ENCODE measurements at places on chromosomes 2 and 18. TPM values are rescaled to one million over a fixed set of nuclear protein-coding genes. Genes with fewer than 3 reads are reported as not detected.

The SCN9A gene
- total RNA-seq = 22.0 TPM

The CLIP4 gene
- 91.9 TPM for total RNA-seq

The ID2 gene
- 132 TPM for total RNA-seq

The ASB18 gene
- total RNA-seq = not detected

The ABCB11 gene
- total RNA-seq = not detected

The SP3 gene
- total RNA-seq = 93.6 TPM

The GCA gene
- total RNA-seq = 6.2 TPM

The ABCG8 gene
- total RNA-seq = not detected

The AMER3 gene
- not detected for total RNA-seq

The GPR45 gene
- total RNA-seq = not detected

The WDR43 gene
- 108 TPM for total RNA-seq

The POMC gene
- 0.85 TPM for total RNA-seq

The PDE1A gene
- total RNA-seq = 96.4 TPM

The FHOD3 gene
- total RNA-seq = 9.9 TPM

The BOLL gene
- total RNA-seq = not detected

The RBKS gene
- 2.3 TPM for total RNA-seq

The GLI2 gene
- 9.8 TPM for total RNA-seq

The SMYD1 gene
- total RNA-seq = not detected

The LOXHD1 gene
- total RNA-seq = not detected

The IAH1 gene
- total RNA-seq = 56.4 TPM

The ARMC9 gene
- 44.8 TPM for total RNA-seq

The SPATA3 gene
- not detected for total RNA-seq

The CRYGC gene
- not detected for total RNA-seq

The PREB gene
- 44.5 TPM for total RNA-seq

The CAPG gene
- 28.4 TPM for total RNA-seq

The TANC1 gene
- 24.8 TPM for total RNA-seq

The FSHR gene
- not detected for total RNA-seq

The ACKR3 gene
- 5.4 TPM for total RNA-seq

The SAG gene
- total RNA-seq = not detected

The CNGA3 gene
- total RNA-seq = not detected

The SIX2 gene
- 2.7 TPM for total RNA-seq

The TMEM200C gene
- 0.19 TPM for total RNA-seq

The AP1S3 gene
- total RNA-seq = 28.0 TPM

The NPHP1 gene
- total RNA-seq = 5.6 TPM

The L3MBTL4 gene
- under 0.01 TPM for total RNA-seq

The PAIP2B gene
- total RNA-seq = 0.58 TPM

The ITGB6 gene
- total RNA-seq = 0.19 TPM

The TBR1 gene
- not detected for total RNA-seq

The CNRIP1 gene
- 16.9 TPM for total RNA-seq

The UGT1A3 gene
- not detected for total RNA-seq
